H9 (cell line): ENCODE measurements at places on chromosomes 6 and 20. TPM values are rescaled to one million over a fixed set of nuclear protein-coding genes. Genes with fewer than 3 reads are reported as not detected.

TTBK1 gene
- 1.3 and 1.6 TPM in 2 replicates for total RNA-seq

DNA sequence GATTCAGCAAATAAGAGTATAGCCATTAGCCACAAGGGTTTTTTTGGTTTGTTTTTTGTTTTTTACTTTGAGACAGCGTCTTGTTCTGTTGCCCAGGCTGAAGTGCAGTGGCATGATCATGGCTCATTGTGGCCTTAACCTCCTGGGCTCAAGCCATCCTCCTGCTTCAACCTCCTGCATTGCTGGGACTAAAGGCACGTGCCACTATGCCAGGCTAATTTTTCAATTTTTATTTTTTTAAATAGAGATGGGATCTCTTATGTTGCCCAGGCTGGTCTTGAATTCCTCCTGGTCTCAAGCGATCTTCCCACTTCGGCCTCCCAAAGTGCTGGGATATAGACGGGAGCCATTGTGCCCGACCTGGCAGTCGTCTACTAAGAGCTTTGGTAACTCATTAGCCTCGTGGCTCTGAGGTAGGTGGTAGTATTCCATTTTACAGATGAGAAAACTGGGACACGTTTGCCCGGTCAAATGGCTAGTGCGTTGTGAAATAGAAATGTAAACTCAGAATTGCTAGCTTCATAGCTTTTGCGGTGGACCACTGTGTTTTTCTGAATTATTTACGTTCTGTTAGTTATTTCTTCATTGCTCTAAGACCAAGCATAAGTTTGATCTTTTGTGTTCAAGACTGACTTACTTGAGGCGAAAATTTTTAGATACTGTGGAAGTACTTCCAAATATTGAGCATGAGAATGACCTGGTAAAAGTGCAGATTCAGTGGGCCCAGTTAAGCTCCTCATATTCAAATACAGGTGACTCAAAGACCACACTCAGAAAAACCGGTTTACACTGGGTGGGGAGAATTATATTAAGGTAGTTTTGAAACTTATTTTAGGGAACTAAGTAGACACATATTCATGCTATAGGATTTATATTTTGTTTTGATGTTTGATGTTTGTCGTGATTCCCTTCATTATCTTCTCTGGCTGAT, 2.1 kb downstream of the PANK2 start:
- peaks cover 4% of the 10 kb centered on the region; the same call in 1 of the 2 replicates for H3K4me1 ChIP-seq
- no peak overlapping the region for H3K27ac ChIP-seq
- H3K4me3 ChIP-seq: peak overlapping the region; percentile 96
- H3K36me3 ChIP-seq: peaks cover 40% of the 10 kb centered on the region
- H3K27me3 ChIP-seq: no peaks in the 10 kb centered on the region

DNA sequence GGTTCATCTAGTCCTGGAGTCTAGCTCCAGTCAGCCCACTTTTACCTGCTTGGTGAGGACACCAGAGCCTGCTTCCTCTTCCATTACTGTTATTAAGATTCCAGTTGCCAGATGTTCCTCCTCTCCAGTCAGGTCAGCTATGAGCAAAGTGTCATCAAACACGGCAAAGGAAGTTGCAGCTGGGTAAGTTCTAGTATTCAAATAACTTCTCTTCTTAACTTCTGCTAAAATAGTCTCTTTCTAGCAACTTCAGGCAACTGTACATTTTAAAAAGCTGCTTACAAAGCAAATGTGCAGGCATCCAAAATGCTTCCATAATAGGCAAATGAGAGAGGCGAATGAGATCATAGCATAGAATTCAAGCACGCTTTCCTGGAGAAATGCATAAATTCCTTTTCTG, 18.4 kb upstream of the MRPS18A start:
- H3K36me3 ChIP-seq: no peaks in the 10 kb centered on the region
- H3K4me1 ChIP-seq: peaks cover 12% of the 10 kb centered on the region; the same call in 1 of the 2 replicates
- no peak overlapping the region for H3K27ac ChIP-seq
- H3K4me3 ChIP-seq: no peak overlapping the region
- DNase-seq: no peak

SAMD5 gene
- 0.04 and 0.29 TPM in 2 replicates for total RNA-seq

- peaks cover 6% of the 10 kb centered on the region; the same call in 1 of the 2 replicates for H3K4me1 ChIP-seq
- no peak overlapping the region for H3K4me3 ChIP-seq
- H3K27me3 ChIP-seq: no peaks in the 10 kb centered on the region
- peak; percentile 25 for DNase-seq
Measured at GRCh38 chr6:132392792-132393191, 8.5 kb downstream of the MOXD1 start.

DNA sequence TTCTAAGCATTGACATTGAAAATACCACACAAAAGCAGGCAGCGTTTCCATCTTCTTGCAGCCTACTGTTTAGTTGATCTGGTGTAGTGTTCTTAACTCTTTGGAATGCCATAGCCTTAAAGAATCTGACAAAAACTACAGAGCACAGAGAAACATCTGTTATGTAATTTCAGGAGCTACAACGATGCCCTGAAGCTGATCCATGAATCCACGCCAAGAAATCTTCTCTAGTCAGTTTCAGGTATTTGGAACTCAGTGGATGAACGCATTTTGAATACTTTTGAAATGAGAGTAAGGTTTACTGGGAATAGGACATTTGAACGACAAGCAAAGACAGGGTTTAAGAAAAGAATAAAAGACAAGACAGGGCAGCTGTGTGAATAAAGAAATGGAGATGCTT, 17.8 kb downstream of the ALDH8A1 start:
- no peaks in the 10 kb centered on the region for H3K4me1 ChIP-seq
- no peak for DNase-seq
- H3K36me3 ChIP-seq: no peaks in the 10 kb centered on the region
- H3K4me3 ChIP-seq: no peak overlapping the region
- H3K27me3 ChIP-seq: no peaks in the 10 kb centered on the region

DNA sequence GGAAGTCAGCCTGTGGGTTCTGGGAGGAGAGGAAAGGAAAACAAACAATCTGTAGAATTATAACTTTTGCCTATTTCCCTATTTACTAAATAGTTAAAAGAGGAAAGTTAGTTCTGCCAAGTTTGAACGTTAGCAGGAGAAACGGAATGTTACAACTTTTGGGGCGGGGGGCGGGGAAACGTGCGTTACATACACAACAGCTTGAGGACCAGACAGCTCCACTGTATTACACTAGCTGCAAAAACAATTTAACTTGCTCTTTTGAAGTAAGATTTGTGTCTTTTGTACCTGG, 498 bp upstream of the PRDM1 start:
- H3K27me3 ChIP-seq: no peaks in the 10 kb centered on the region; the same call in 1 of the 2 replicates
- H3K27ac ChIP-seq: no peak overlapping the region
- no peaks in the 10 kb centered on the region for H3K36me3 ChIP-seq

RPP40 gene
- 15.6 and 17.8 TPM in 2 replicates for total RNA-seq

DNA sequence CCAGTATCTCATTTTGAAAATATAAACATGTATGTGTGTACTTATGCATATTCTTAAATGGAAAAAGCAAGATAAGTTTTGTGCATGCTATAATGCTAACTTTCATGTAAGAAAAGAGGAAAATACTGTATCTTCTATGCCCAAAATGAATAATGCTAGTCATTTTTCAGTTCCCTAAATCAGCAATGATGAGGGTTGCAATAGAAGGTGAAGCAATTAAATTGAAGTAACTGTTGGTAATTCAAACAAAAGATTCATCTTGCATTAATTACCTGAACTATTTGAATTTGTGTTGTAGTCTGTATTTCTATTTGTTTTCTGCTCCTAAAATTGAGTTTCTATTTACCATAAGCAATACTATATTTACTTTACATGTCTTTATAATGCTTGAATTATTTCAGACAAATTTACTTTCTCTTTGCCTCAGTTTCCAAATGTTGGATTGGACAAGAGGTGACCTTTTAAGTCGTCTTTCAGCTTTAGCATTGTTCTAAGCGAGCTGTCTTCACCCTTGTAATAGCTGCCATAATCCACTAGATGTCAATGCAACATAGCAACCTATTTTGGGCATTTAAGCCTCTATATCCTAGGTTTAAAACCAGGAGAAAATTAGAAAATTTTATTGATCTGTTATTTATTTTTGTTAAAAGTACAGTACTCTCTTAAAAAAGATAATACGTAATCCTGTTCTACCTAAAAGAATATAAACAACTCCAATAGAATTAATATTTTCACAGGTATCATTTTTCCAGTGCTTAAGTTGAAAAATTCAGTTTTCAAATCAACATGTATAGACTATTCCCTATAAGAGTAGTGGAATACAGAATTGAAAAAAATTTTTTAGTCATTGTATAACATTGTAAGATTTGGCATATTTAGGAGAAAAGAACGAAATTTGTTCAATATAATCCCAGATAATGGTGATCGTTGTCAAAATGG, 52.3 kb upstream of the IFNGR1 start:
- no peak overlapping the region for H3K4me3 ChIP-seq
- no peak overlapping the region for H3K27ac ChIP-seq
- H3K4me1 ChIP-seq: no peaks in the 10 kb centered on the region
- H3K27me3 ChIP-seq: no peaks in the 10 kb centered on the region
- no peaks in the 10 kb centered on the region for H3K36me3 ChIP-seq
- no peak for DNase-seq

GRCh38 chr6:127716465-127716864, 139.5 kb downstream of the C6orf58 start:
- H3K4me3 ChIP-seq: no peak overlapping the region
- H3K27ac ChIP-seq: no peak overlapping the region
- no peaks in the 10 kb centered on the region for H3K27me3 ChIP-seq
- no peaks in the 10 kb centered on the region; the same call in 1 of the 2 replicates for H3K4me1 ChIP-seq

GRCh38 chr6:93829009-93829408, 409.6 kb upstream of the EPHA7 start:
- no peak for DNase-seq
- H3K4me1 ChIP-seq: no peaks in the 10 kb centered on the region
- peak overlapping the region; percentile 97 for H3K4me3 ChIP-seq
- peak overlapping the region; percentile 84 for H3K27ac ChIP-seq

DNA sequence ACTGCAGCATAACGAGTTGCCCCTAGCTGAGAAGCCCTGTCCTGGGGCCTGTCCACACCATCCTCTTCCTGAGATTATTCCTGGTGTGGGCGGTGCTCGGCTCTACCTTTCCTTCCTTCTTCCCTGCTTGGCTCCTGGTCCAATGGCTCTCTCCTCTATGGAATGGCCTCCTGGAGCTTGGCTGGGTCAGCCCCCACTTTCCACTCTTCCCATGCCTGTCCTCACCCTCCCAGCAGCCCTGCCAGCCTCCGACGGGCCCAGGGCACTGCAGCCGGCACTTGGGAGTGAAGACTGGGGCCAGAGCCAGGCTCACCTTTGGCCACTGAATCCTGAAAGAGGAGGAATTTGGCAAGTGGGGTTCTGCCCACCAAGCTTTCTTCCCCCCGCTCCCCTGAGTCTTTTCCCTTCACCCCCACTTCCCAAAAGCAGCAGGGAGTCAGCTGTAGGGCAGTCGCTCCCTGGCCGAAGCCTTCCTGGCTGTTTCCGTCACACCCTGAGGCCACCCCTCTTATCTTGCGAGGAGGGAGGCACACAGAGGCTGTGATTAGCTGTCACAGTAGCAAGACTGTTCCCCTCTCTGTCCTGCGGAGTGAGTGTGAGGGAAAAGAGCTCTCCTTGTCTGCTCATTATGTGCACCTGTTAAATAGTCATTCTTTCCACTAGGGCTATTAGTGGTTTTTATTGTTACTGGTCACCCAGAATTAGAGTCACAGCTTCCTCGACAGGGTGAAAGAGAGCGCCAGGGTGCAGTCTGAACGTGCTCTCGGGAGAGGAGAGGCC, 6.3 kb upstream of the CDSN start:
- no peaks in the 10 kb centered on the region for H3K27me3 ChIP-seq
- H3K4me3 ChIP-seq: no peak overlapping the region
- no peak overlapping the region for H3K27ac ChIP-seq
- no peaks in the 10 kb centered on the region for H3K36me3 ChIP-seq
- DNase-seq: no peak

GRCh38 chr6:85049282-85049681, 284.9 kb upstream of the TBX18 start:
- no peaks in the 10 kb centered on the region for H3K27me3 ChIP-seq
- DNase-seq: no peak
- H3K36me3 ChIP-seq: no peaks in the 10 kb centered on the region
- no peaks in the 10 kb centered on the region for H3K4me1 ChIP-seq
- no peak overlapping the region for H3K4me3 ChIP-seq

DNA sequence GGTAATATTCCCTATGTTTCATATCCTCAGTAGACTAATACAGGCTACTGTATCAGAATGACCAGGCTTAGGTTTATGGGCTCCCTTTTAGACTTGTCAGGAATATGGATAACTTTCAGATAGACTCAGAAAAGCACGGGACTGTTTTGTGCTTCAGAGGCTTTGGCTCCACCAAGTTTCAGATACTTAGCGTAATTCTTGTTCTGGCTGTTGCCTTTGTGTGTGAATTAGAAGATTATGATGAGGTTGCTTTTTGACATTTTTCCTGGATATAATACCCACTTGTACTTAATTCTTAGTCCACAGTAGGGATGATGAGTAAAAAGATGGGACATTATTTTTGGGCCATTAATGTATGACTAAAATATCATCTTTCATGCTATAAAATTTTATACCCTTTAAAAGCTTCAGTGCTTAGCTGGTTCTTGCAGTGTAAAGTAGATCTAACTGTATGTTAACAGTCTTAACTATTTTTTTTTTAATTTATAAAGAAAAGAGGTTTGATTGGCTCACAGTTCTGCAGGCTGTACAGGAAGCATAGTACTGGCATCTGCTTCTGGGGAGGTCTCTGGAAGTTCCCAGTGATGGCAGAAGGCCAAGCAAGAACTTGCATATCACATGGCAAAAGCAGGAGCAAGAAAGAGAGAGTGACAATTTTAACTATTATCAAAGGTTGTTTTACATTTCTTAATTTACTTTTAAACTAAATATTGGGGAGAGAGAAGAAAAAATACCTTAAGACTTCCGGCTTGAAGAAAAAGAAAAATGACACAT, 120.7 kb downstream of the ZFAND3 start:
- no peak for DNase-seq
- no peak overlapping the region for H3K4me3 ChIP-seq
- H3K27me3 ChIP-seq: no peaks in the 10 kb centered on the region
- H3K36me3 ChIP-seq: no peaks in the 10 kb centered on the region

- H3K4me1 ChIP-seq: no peaks in the 10 kb centered on the region
- no peaks in the 10 kb centered on the region for H3K27me3 ChIP-seq
- no peak overlapping the region for H3K4me3 ChIP-seq
- no peak overlapping the region for H3K27ac ChIP-seq
- peak; percentile 34 for DNase-seq
Measured at GRCh38 chr20:16701296-16701695, 28.5 kb upstream of the SNRPB2 start.

GRCh38 chr20:59668926-59669850, 64.8 kb downstream of the PHACTR3 start:
- H3K4me3 ChIP-seq: no peak overlapping the region
- H3K36me3 ChIP-seq: peaks cover 17% of the 10 kb centered on the region; the same call in 1 of the 2 replicates
- peaks cover 2% of the 10 kb centered on the region for H3K27me3 ChIP-seq
- H3K4me1 ChIP-seq: no peaks in the 10 kb centered on the region
- H3K27ac ChIP-seq: no peak overlapping the region

GRCh38 chr20:59042151-59042795, at the start of gene PRELID3B:
TSS of gene PRELID3B (minus strand) at chr20:59042786. CDS start at chr20:59042730, 56 bp downstream.
- H3K4me3 ChIP-seq: peak within 1 kb of the TSS; percentile 88
- no peaks in the 10 kb centered on the region for H3K27me3 ChIP-seq
- no peaks in the 10 kb centered on the region for H3K4me1 ChIP-seq

SIRPA gene
- total RNA-seq: 5.8 and 6.0 TPM in 2 replicates

- DNase-seq: no peak
- no peak overlapping the region for H3K4me3 ChIP-seq
- peaks cover 56% of the 10 kb centered on the region; the same call in 2 of the 3 replicates for H3K36me3 ChIP-seq
Measured at GRCh38 chr20:62135573-62136266, 7.5 kb downstream of the PSMA7 start.
